Caudate nucleus (tissue), 63 donors: ENCODE measurements at places on chromosomes 3 and 15.

GRCh38 chr3:46667061-46667621 lies 26.3 kb downstream of the ALS2CL start:
- no peak for DNase-seq

- DNase-seq = no peak
These were observed 132.3 kb upstream of the MCTP2 start for GRCh38 chr15:94098921-94099573.

GRCh38 chr15:41967506-41968206 lies 4.7 kb downstream of the EHD4 start:
- DNase-seq = no peak

DNA sequence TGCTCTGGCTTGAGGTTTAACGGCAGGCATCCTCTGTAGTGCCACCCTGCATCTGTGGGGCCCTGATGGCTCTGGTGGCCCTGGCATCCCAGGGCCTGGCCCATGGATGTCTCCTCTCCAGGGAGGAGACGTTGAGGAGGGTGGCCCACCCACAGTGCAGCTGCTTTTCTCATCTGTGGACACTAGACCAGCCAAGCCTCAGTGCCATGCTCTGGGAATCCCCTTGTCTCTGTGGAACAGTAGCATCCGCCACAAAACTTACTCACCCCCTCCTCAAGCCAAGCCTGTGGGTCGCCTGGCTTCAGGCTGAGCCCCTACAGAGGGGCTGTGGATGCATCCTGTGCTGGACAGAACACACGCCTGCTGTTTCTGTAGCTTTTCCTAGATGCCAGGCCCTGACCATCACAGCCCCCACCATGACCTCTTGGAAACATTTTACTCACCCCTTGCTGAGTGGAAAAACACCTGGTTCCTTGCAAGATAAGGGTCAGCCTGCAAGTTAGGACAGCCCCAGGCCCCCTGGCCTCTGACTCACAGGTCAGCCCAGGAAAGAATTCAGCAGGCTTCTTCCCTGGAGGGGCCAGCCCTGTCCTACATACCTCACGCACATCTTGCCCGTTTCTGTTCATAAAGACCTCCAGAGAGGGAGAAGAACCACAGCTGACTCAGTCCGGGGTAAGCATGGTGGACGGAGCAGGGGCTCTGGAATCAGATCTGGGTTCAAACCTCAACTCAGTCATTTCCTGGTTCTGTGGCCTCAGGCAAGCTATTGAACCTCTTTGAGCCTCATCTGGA lies 19.0 kb downstream of the PAK6 start:
- no peak for DNase-seq

- no peak for DNase-seq
These were observed 120.8 kb upstream of the CCNL1 start for GRCh38 chr3:157280786-157281185.

DNA sequence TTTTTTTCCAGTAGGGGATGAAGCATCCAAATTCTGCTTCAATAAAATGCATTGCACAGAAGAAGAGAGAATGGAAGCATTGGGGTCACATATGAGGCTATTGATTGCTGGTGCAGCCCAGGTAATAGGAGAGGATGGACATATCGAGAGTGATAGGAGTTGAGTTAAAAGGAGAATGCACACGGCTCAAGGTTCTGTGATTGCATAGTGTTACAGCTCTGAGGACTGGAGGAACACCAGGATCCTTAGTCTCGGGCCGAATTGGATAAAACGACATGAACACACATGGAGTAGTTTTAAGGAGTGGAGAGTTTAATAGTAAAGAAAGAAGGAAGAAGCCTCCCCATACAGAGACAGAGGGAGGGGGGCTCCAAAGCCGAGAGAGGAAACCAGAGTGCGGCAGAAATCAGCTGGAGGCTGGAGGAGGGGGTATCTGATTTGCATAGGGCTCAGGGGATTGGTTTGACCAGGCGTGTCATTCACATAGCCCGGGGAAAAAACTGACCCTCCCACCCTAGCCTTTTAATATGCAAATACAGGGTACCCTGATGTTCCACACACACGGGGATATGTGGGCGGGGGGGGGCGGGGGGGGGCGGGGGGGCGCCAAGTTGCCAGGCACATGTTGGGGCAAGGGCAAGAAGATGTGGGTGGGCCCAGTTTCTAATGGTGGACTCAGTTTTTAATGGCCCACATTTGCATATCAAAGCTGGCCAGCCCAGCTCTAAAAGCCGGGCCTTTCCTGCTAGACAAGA lies 156.9 kb downstream of the AGBL1 start:
- DNase-seq = no peak

- no peak for DNase-seq
These were observed 201.7 kb upstream of the PFN2 start for GRCh38 chr3:150172356-150172755.

- no peak for DNase-seq
These were observed 6.4 kb upstream of the SH2D7 start for GRCh38 chr15:78085928-78086327.

DNA sequence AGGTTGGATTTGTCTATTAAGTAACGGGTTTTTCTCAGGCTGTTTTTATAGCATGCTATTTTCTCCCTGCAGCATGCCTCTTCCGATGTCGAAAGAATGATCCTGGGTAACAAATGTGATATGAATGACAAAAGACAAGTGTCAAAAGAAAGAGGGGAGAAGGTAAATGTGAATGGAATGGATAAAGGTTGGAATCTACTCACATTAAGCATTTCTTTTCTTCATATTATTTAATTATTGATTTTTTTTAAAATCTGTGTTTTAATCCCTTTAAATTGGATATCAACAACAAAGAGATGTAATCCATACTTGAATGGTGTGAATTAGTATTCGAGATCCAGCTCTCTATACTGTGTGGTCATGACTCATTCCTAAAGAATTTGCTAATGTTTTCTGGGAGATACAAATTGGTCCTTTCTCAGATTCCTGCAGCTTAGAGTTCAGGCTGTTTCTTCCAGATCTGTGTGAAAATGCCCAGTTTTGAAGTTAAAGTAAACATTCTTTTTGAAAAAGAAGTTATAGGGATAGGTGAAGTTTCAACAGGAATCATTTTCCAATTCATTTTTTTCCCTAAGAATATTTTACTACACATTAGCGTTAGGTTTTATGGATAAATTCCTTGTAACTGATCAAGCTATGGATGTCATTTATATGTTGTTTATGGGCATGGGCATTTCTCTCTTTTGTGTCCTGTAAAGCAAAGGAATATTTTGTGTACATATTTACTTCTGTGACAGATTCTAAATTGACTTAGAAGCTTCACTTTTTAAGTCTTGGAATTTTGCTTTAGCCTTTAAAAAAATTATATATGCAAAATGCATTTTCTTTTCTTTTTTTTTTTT lies 20.8 kb upstream of the APH1B start:
- DNase-seq = no peak

DNA sequence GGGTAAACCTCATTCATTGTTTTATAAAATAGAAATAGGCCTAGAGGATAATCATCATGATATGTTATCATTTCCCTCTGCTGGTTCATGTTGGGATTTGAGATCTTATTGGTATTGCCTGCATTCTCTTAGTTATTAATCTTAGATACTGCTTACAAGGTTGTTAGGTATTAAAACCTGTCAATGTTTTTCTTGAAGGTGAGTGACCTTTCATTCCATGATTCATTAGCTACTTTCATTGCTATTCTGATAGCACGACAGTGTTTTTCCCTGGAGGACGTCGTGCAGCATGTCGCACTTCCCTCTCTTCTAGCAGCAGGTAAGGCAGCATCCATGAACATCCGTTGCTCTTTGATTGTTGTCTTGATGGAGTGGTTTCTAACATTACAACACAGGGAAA lies 17.1 kb downstream of the P2RY12 start:
- no peak for DNase-seq
